ENCODE measurements at places on chromosomes 7 and 10. TPM values are rescaled to one million over a fixed set of nuclear protein-coding genes. Genes with fewer than 3 reads are reported as not detected.

GRCh38 chr10:59688921-59689351, 20.7 kb downstream of the SLC16A9 start:
- DNase-seq = no peak

DNA sequence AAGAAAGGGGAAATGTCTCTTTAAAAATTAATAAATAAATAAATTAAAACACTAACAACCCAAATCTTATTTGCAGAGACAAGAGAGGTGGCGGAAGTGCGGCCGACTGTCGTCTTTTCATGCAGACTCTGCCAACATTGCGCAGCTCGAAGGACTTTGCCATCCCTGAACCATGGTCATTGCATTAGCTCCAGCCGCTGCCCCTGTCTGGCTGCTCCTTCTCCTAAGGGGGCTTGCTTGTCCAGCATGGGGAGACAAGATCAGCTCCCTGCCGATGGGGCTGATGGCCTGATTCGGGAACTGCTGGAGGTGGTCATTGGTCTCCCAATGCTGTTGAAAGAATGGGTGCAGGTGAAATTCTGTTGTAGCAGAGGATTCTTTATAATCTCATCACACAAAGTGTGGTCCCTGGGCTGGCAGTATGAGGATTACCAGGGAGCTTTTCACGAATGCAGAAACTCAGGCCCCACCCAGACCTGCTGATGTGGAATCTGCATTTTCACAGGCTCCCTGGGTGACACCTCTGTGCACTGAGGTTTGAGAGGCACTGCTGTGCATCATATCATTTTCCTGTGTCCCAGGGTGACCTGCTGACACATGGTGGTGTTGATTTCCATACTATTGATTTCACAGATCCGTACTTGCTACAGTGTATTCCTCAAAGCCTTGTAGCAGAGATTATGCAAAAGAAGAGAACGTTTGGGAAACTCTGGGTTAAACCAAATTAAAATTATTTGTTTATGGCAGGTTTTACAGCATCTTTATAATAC, 172.4 kb upstream of the ZMIZ1 start:
- DNase-seq = no peak

- DNase-seq = peak; percentile 63
These were observed 128.6 kb downstream of the OAT start for GRCh38 chr10:124289851-124290795.

DNA sequence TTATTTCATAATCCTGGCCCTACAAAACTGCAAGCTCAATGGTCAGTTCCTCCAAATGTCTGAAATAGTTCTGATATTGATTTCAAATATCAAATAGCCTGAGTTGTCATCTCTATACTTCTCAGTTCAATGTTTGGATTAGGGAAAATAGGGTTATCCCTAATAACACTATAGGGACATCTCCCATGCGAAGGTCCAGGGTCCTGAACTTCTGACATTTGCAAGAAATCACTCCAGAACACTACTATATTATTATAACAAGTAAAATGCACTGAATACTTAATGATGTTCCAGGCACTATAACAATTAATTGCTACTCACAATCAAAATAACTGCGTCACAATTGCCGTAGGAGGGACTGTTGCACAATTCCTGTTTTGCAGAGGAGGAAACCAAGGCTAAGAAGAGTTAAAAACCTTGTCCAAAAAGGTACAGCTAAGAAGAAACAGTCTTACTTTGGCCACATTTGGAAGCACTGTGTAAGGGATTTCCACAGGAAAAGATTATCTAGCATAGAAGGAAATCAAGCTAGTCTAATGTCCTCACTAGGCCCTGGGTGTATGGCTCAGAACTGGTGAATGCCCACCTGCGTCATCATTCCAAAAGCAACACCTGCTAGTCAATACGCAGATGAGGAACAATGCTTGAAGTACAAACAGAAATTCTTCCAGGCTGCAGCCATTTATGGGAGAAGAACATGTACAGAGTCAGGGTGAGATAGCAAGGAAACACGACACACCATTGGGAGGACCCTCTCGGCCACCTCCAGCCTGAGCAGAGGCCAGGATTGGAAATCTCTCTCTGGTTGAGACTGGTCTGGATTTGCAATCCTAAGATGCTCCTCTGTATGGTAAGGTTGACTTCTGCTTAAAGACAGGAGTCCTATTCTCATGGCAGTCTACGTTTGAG, 48.3 kb downstream of the ABLIM1 start:
- DNase-seq = no peak

DNA sequence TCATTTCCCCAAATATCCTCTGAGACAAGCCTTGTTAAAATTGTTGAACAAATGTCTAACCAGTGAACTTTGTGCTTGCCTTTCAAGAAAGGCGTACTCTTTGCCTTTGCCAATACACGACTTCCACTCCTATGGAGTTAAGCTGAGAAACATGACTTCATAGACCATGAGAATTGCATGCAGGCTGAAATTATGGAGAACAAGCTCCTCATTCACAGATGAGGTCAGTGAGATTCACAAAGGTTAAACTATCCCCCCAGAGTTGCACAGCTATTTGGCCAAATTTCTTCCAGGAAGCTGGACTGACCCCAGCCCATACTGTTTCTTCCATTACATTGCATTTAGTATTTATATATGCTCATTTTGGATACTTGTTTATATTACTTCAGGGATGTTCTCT, 221.4 kb upstream of the SEMA3C start:
- no peak for DNase-seq

DNA sequence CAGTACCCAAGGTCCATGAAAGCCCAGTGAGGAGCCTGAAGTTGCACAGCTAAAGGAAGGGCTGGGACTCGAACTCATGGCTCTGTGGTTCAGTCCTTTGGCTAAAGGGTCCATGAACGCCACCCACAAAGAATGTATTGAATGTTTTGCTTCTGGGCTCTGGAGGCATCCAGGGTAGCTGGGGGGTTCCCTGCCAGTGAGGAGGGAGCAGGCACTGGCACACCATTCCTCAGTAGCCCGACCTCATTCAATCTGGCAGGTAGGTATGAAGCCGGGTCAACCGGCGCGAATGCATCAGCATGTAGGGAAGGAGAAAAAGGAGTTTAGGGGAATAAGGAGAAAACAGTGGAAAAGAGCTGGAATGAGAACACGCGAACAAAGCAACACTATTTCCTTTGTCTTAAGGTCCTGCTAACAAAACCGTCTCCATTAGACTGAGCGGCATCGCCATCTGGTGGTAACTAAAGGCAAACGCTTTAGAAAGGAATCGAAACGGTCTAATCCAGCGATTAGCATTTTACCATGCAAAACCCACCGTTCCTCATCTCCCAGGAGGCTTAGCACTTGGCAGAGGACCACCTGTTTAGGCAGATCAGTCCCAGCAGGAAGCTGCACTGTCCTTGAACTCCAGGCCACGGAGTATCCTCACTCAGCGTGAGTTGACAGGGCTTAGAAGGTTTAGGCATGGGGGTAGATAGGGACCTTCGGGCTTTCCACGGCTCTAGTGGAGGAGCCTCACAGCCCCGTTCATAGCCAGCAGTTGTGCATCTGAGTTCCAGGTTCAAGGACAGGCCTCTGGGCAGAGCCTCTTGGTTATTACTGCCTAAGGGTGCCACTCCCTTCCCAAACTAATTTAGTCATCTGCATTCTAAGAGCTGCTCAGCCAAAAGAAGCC, 122.8 kb downstream of the UBE2H start:
- DNase-seq = no peak

Gene SLC13A4
- total RNA-seq = not detected

Gene SPAM1
- total RNA-seq = not detected

Gene GPR158
- not detected for total RNA-seq

Gene DCLRE1A
- 7.4 TPM for total RNA-seq

All from right atrium auricular region (tissue), 2 donors.